ENCODE measurements at places on chromosomes 3 and 15.
A peak's percentile ranks its signal among the peaks of the same experiment; 100 is the strongest.

- peak; percentile 0 for DNase-seq
Observed at GRCh38 chr15:56244811-56245576, 1.3 kb upstream of the RFX7 start.

DNA sequence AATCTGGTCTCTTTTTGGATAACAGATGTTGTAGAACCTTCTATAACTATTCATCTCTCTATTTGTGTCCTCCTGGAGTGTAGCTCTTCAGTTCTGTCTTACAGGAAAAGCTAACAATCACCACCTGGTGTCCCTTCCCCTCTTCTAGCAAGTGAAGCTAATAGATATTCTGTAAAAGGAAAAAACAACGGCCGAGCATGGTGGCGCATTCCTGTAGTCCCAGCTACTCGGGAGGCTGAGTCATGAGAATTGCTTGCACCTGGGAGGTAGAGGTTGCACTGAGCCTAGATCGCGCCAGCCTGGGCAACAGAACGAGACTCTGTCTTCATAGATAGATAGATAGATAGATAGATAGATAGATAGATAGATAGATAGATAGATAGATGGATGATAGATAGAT is 779.4 kb downstream of the TUSC7 start:
- no peak for DNase-seq

DNA sequence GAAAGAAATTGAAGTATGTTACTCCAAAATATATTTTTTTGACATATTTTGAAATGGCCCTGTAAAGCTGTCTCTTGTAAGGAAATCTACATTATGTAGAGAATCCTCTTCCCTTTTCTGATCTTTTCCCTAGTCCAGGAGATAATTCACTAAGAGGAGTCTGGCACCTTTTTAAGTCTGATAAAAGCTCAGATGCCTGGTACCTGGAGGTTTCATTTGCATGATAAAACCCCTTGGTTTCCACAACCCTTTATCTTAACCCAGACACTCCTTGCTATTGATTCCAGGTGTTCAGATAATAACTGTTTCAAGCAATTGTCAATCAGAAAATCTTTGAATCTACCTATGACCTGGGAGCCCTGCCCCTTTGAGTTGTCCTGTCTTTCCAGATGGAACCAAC is 26.5 kb downstream of the FGF12 start:
- DNase-seq, result no peak

DNA sequence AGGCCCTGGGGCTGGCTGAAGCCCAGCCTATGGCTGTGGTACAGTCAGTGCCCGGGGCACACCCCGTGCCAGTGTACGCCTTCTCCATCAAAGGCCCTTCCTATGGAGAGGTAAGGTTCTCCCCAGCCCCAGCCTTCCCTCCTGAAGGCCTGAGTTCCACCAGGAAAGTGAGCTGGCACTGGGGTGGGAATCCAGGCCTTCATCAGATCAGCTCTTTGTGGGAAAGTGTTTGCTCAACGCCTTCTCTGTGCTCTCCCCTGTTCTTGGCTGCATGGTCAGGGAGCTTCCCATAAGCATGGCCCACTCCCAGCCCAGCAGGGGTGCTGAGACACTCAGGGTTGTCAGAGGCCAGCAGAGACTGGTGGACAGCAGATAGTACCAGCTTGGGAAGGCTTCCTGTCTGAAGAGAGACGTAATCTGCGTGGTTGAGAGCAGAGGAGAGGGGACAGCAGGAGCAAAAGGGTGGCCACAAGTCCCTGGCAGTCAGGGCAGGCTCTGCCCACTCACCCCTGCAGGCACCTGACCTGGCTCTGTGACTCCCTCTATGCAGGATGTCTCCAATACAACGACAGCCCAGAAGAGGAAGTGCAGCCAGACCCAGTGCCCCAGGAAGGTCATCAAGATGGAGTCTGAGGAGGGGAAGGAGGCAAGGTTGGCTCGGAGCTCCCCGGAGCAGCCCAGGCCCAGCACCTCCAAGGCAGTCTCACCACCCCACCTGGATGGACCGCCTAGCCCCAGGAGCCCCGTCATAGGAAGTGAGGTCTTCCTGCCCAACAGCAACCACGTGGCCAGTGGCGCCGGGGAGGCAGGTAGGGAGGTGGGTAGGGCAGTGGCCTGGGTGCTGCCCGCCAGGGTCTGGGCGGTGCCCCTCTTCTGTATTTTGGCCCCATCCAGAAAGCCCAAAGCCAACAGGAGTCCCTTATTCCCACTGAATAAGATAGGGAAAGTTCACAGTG is 38.4 kb downstream of the PML start:
- no peak for DNase-seq

DNA sequence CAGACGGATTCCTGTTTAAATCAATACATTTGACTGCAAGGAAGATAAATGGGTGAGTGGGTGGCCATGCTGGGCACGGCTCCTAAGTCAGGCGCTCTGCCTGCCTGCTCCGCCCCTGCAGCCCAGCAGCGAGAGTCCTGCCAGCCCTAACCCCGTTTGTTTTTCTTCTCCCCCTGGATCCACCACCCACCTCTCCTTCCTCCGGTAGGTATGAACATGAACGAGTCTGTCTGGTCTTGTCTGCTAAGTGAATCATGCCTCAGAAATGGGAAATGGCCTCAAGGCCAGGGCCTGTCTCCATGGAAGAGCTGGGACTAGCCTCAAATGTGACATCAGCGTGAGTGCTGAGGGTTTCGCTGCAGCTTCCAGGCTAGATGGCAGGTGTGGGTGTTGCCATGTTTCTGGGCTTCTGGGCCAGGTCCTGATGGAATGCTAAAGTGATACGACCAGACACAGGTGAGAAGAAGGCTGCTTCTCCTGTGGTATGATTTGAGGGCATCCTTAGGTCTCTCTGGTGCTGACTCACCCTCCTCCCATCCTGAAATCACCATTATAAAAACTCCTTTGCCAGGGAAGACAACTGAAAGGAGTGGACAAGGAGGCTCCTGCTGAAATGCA is 5.6 kb upstream of the FEM1B start:
- no peak for DNase-seq

DNA sequence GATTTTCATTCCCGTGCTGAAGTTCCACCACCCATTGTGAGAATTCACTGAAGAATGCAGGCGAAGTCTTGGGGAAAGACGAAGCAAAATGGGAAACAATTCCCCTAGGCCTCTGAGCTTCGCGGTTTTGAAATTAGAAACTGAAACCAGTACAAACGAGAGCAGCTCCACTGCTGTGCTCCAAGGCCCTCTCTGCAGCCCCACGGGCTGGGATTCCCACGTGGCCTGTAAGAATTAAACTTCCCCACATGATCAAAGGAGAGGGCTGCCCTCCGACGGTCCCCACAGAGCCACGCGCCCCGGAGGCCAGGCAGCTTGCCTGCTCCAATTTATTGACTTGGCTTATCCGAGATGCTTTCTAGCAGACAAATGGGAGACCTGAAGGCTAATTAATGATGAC is 144.0 kb downstream of the GREM1 start:
- DNase-seq, result no peak
